Left ventricle myocardium superior (tissue), 1 donor: ENCODE measurements at places on chromosomes 5 and 9. TPM values are rescaled to one million over a fixed set of nuclear protein-coding genes. Genes with fewer than 3 reads are reported as not detected.
A peak's percentile ranks its signal among the peaks of the same experiment; 100 is the strongest.

Gene FABP6
- 3.3 TPM for total RNA-seq

Gene CLK4
- 23.5 TPM for total RNA-seq

Gene CARD9
- 0.79 TPM for total RNA-seq

Gene KCNT1
- 3.1 TPM for total RNA-seq

Gene FOXD4L4
- not detected for total RNA-seq

Gene PCDHGA9
- 4.5 TPM for total RNA-seq

Gene SMIM33
- total RNA-seq, result not detected

- DNase-seq, result peak; percentile 12
These were observed 105.3 kb upstream of the COL5A1 start for GRCh38 chr9:134536101-134536900.

GRCh38 chr5:52743970-52744369 is 43.7 kb upstream of the ITGA1 start:
- no peak for DNase-seq

- DNase-seq, result no peak
These were observed 100.1 kb upstream of the TNFAIP8 start for GRCh38 chr5:119255571-119256356.

- no peak for DNase-seq
These were observed 617 bp downstream of the SLC9A3 start for GRCh38 chr5:523441-524222.

DNA sequence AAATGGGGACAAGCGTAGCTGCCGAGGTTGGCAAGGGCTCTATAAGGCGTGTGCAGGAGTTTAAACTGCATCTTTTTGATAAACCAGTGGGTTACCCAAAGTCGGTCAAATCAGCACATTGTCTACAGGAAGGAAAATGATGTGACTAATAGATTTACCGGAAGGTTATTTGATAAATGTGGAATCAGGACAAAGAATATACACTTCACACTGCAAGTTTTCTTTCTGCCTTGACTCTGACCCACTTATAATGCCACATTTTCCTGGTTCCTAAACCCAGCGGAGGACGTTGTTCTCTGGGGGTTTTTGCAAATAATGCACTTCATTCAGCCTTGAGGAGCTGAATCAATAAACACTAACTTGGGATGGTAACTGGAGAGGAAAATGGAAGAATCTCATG is 76.8 kb downstream of the TTLL11 start:
- DNase-seq, result no peak

- DNase-seq, result no peak
These were observed 207.0 kb downstream of the MEF2C start for GRCh38 chr5:88675708-88676636.

DNA sequence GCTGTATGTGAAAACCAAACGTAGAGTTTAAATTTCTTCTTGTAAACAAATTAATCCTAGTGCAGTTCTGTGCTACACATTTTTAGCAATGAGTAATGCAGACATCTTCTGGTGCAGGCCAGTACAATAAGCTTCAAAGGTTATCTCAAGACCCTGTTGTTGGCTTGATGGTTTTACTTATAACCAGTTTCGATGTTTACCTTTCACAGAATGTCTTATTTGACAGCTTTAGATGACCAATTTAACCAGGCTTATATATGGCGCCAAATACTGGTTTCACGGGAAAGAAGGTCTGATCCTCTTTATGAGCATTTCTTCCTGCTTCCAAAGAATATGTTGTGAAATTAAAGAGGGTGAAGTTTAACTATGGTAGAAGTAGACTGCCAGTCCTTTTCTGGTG is 9.9 kb downstream of the ZFAND5 start:
- no peak for DNase-seq

DNA sequence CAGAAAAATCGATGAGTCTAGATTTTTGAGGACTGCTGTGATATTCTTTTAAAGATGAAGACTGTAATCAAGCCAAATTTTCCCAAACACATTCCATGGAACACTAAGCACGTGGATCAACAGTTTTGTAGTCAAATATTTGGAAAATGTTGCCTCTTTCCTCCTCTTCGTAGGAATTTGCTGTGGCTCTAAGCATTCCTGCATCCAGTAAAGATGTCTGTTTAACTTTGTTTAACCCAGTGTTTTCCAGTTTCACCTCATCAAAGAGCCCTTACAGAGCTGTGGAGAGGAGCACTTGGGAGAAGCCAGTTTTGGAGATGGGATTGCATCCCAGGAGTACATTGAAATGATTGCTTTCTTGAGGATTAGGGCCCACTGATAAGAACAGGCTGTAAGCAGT is 58.9 kb downstream of the INSYN2B start:
- DNase-seq, result no peak

DNA sequence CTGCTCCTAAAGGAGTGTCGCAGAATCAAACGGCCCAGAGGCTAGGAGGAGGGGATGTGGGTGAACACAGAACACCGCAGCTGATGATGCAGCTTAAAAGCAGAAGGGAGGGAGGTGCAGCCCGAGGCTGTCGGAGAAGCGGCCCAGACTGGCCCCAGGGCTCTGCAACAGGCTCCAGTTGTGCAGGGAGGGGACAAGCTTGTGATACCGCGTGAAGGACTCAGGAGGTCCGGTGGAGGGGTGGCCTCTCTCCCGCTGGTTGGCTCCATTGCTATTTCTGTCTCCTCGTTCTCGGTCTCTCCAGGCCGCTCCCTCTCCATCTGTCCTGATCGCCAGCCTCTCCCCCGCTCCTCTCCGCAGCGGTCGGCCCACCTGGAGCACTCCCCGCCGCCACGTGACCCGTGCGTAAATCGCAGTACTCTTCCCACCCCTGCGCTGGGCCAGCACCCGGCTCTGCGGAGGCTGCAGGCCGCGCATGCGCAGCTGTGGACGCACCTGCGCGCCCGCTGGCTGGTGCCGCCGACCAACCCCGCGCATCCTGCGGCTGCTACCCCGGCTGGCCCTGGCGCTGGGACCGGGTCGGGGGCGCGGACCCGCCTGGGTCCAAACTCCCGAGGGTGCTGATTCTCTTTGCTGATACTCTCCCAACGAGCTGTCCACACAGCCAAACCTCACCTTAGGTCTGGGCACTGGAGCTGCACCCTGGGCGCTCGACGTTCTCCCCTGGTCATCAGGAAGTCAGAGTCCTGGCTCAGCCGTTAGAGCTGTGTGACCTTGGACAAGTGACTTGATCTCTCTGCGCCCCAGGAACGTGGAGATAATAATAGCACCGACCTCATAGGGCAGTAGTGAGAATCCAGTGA is 3.7 kb upstream of the STXBP1 start:
- DNase-seq, result peak; percentile 88

GRCh38 chr5:33371660-33372059 is 69.1 kb upstream of the TARS1 start:
- DNase-seq, result no peak

- DNase-seq, result no peak
These were observed 17.9 kb upstream of the POC5 start for GRCh38 chr5:75734913-75735789.

- no peak for DNase-seq
These were observed 12.3 kb downstream of the MED10 start for GRCh38 chr5:6365977-6366590.

GRCh38 chr5:67059744-67060490 is 136.7 kb downstream of the CD180 start:
- DNase-seq, result no peak

DNA sequence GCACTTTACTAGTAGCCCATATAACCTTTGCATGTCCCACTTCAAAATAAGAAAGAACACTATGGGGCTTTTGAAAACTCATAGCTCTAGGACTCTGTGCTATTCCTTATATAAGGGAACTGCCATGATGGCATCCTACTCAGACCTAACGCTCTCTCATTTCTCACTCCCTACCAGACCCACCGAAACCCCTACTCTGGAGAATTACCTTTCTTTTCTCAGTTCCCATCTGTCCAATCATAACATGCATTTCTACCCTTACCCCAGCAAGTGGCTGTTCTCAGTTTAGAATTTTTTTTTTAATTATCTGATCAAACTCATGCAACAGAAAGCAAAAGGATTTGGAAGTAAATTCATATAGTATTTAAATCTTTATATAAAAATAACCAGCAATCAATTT is 27.3 kb downstream of the CARNMT1 start:
- DNase-seq, result no peak

- DNase-seq, result no peak
These were observed 376.0 kb downstream of the ICE1 start for GRCh38 chr5:5798462-5798861.

DNA sequence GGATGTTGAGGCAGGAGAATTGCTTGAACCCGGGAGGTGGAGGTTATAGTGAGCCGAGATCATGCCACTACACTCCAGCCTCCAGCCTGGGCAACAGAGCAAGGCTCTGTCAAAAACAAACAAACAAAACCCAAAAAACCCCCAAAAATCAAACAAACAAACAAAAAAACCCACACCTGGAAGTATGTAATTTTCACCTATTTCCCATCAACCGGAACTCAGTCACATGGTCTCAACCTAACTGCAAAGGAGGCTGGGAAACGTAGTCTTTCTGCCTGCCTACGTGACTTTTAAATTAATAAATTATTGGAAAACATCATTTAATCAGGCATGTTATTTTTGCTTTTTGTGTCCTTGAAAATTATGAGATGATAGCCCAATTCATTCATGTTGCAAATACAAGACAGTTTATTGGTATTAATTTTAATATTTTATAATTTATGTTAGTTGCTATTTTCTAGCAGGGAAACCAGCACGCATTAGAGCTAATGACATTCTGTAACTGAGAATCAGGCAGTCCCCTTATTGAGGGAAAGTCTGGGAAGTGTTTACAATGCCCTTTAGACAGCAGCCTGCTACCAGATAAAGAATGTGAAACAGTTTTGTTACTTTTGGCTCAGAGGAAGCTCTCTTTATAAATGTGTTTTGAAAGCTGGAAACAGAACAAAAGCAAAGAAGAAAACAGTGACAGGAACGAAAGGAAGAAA is 110.3 kb downstream of the NXNL2 start:
- DNase-seq, result no peak

GRCh38 chr9:87310827-87311523 is 186.7 kb upstream of the DAPK1 start:
- DNase-seq, result no peak

DNA sequence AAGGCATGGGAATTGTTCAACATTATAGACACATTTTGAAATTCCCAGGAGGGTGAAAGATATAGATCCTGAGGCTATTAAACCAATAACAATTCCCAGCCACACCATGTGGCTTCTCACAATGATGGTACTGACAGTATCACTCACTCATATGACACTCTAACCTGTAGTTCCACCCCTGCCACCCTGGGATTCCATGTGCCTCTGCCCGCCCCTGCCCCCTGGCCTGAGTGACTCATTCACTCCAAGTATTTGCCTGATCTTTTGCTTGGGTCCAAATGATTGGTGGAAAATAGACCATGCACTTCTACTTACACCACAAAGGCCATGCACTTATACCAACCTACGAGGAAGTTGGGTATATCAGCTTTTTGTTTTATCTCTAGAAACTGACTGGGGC is 305.2 kb upstream of the DAB2 start:
- DNase-seq, result no peak

GRCh38 chr5:135106610-135107471 is 72.8 kb upstream of the PITX1 start:
- no peak for DNase-seq
